Aortic smooth muscle cell (primary cell): ENCODE measurements at places on chromosomes 6 and 20. TPM values are rescaled to one million over a fixed set of nuclear protein-coding genes. Genes with fewer than 3 reads are reported as not detected.

Gene CCN5
- 0.40 and 0.93 TPM in 2 replicates for total RNA-seq

Gene MAFB
- total RNA-seq, result 0.99 and 2.4 TPM in 2 replicates

Gene SMLR1
- total RNA-seq, result not detected in 2 replicates

Gene GCNT2
- 4.0 and 12.3 TPM in 2 replicates for total RNA-seq

Gene GJA1
- 642 and 728 TPM in 2 replicates for total RNA-seq

Gene LPA
- not detected in 2 replicates for total RNA-seq

Gene PRPF6
- total RNA-seq, result 80.3 and 82.0 TPM in 2 replicates
